ENCODE measurements at places on chromosomes 3 and 15. TPM values are rescaled to one million over a fixed set of nuclear protein-coding genes. Genes with fewer than 3 reads are reported as not detected.
A peak's percentile ranks its signal among the peaks of the same experiment; 100 is the strongest.

- H3K4me1 ChIP-seq: no peaks in the 10 kb centered on the region
- H3K4me3 ChIP-seq: no peak overlapping the region
- no peak overlapping the region for H3K27ac ChIP-seq
- no peaks in the 10 kb centered on the region for H3K36me3 ChIP-seq
Measured at GRCh38 chr15:35605764-35606449, 59.9 kb upstream of the DPH6 start.

DNA sequence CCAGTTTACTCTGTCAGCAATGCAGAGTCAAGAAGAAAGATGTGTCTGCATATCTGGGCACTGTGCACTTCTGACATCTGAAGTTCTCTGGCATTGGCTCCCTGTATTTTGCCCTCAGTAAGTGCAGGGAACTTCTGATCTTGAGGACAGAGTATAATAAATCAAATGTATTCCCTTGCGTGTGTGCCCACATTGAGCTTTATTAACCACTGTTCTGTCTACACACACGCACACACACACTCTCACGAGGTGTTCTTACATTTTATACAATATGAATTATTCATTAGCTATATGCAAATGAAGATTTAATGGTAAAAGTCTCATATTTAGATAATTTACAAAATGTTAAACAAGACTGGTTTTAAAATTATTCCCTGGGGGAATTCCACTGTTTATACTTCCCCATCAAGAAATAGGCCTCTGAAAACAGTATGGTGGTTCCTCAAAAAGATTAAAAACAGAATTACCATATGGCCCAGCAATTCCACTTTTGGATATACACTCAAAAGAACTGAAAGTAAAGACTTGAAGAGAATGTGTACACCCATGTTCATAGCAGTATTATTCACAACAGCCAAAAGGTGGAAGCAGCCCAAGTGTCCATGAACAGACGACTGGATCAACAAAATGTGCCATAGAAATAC, 24.6 kb upstream of the ANPEP start:
- no peaks in the 10 kb centered on the region for H3K4me1 ChIP-seq
- H3K27ac ChIP-seq: no peak overlapping the region
- peaks cover 16% of the 10 kb centered on the region for H3K36me3 ChIP-seq

- H3K4me1 ChIP-seq: no peaks in the 10 kb centered on the region
- no peak for DNase-seq
- no peak overlapping the region for H3K4me3 ChIP-seq
- no peak overlapping the region for H3K27ac ChIP-seq
- H3K36me3 ChIP-seq: no peaks in the 10 kb centered on the region
Measured at GRCh38 chr3:187227658-187228258, 30.5 kb downstream of the RTP1 start.

Gene OXTR
- total RNA-seq: 1.2 TPM

- peaks cover 2% of the 10 kb centered on the region for H3K36me3 ChIP-seq
- peak overlapping the region; percentile 42 for H3K4me3 ChIP-seq
- H3K27ac ChIP-seq: peak overlapping the region; percentile 85
- DNase-seq: no peak
- H3K27me3 ChIP-seq: no peaks in the 10 kb centered on the region
Measured at GRCh38 chr3:107810171-107811071, 280.4 kb downstream of the CD47 start.

DNA sequence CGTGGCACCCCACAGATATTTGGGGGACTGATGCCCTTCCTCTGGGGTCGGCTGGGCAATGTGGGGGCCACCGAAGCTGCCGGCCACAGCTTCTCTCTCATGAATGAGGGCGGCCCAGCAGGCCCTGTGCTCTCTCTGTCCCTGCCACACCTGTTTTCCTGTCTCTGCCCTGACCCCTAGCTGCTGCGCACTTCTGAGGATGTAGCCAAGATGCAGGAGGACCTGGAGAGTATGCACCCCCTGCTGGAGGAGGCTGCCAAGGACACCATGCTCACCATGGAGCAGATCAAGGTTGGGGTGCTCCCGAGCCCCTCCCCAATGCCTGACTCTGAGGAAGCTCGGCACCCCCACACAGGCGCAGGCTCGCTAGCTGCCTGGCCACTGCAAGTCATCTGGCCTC, 59.7 kb downstream of the SEMA3G start:
- no peak for DNase-seq
- H3K27ac ChIP-seq: no peak overlapping the region
- no peaks in the 10 kb centered on the region for H3K4me1 ChIP-seq
- no peaks in the 10 kb centered on the region for H3K27me3 ChIP-seq
- H3K36me3 ChIP-seq: peaks cover 14% of the 10 kb centered on the region
- no peak overlapping the region for H3K4me3 ChIP-seq

Gene AGBL1
- total RNA-seq: not detected

Gene SLC2A2
- total RNA-seq: 12.6 TPM

DNA sequence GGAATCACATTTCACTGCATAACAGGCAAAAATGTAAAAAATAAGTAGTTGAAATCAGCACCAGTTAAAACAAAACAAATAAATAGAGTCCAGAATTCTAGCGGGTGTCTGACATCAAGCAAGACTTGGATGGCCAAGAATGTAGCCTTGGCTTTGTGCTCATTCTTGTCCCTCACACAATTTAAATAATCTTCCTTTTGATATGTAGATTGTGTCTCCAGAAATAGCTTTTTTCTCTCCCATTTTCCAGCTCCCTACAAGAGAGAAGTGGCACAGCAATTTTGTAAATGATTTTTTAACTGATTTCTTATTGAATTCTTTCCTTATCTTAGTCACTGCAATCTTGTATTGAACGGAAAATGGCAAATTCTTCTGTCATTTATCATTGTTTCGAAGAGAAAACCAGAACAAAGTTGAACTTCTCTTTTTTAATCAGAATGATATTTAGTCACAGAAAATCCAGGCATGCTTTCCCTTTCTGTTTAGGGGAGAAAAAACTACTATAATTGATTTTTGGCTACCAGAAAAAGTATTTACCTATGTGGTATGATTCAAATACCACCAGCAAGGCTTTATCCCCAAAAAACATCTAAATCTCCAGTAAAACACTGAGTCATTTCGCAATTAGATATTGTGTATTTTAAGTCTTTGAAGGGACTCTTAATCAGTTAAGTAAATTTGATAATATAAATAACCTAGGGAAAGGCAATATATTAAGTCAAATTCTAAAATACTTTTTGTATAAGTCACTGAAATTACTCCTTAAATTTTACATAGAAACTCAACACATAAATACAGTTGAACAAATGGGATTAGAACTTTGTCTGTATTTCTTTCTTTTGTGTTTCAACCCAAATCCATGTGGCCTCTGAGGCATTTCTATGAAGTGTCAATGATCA, 481.7 kb downstream of the GBE1 start:
- DNase-seq: no peak
- H3K4me3 ChIP-seq: no peak overlapping the region
- no peak overlapping the region for H3K27ac ChIP-seq
- H3K4me1 ChIP-seq: no peaks in the 10 kb centered on the region

GRCh38 chr3:110576960-110577359, 494.7 kb upstream of the NECTIN3 start:
- DNase-seq: no peak
- no peaks in the 10 kb centered on the region for H3K27me3 ChIP-seq
- no peak overlapping the region for H3K4me3 ChIP-seq
- H3K36me3 ChIP-seq: no peaks in the 10 kb centered on the region
- no peak overlapping the region for H3K27ac ChIP-seq
- no peaks in the 10 kb centered on the region for H3K4me1 ChIP-seq

- H3K4me3 ChIP-seq: peak overlapping the region; percentile 97
- H3K27me3 ChIP-seq: no peaks in the 10 kb centered on the region
- DNase-seq: peak; percentile 84
- H3K4me1 ChIP-seq: peaks cover 15% of the 10 kb centered on the region
Measured at GRCh38 chr3:57596495-57597126, 533 bp downstream of the ARF4 start.

- H3K4me1 ChIP-seq: no peaks in the 10 kb centered on the region
- H3K4me3 ChIP-seq: no peak overlapping the region
- no peak for DNase-seq
- no peaks in the 10 kb centered on the region for H3K27me3 ChIP-seq
- H3K36me3 ChIP-seq: no peaks in the 10 kb centered on the region
Measured at GRCh38 chr15:86906376-86906775, 826.7 kb downstream of the AGBL1 start.

DNA sequence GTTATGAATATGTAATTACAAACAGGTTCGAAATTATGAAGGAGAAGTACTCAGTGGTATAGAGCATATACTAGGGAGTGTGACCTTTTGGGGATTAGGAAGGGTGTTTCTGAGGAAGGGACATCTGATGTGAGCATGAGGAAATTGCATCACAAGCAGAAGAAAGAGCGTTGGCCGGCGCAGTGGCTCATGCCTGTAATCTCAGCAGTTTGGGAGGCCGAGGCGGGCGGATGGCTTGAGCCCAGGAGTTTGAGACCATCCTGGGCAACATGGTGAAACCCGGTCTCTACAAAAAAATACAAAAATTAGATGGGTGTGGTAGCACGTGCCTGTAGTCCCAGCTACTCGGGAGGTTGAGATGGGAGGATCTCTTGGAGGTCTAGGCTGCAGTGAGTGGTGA, 6.9 kb downstream of the CMTM7 start:
- H3K27me3 ChIP-seq: no peaks in the 10 kb centered on the region
- no peak overlapping the region for H3K27ac ChIP-seq
- DNase-seq: no peak
- H3K4me3 ChIP-seq: no peak overlapping the region

DNA sequence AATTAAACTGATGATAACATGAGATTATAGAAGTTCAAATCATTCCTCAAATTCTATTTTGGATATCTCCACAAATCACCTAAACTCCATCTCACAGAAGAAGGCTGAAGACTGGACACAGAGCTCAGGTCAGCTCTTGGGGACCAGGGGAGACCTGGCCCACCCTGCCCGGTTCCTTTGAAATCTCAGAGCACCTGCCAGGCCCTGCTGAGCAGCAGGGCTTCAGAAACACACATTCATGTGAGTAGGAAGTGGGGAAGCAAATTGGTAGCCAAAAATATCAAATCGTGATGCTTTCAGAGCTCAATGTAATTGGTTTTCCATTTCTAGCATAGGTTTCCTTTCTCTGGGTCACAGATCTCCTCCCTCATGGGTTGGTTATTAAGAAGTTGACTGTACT, 76.2 kb downstream of the OCA2 start:
- no peaks in the 10 kb centered on the region for H3K4me1 ChIP-seq
- DNase-seq: no peak
- H3K36me3 ChIP-seq: no peaks in the 10 kb centered on the region
- no peak overlapping the region for H3K27ac ChIP-seq

DNA sequence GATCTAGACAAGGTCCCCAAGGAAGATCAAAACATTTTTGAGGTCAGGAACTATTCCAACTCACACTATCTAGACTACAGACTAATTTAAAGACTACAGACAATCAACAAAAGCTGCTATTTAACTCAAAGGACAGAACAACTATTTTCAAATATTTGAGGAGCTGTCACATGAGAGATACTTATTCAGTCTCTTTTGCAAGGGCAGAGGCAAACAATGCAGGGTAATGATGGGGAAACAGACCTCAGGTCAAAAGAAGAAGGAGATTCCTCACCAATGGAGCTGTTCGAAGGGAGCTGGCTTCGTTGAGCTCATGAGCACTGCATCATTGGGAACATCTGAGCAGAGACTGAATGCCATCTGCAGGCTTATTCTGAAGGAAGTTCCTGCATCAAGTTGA, 231.9 kb downstream of the DTWD1 start:
- no peak overlapping the region for H3K4me3 ChIP-seq
- H3K36me3 ChIP-seq: no peaks in the 10 kb centered on the region
- no peaks in the 10 kb centered on the region for H3K27me3 ChIP-seq

Gene FAM98B
- total RNA-seq: 17.2 TPM

Gene LRTM1
- not detected for total RNA-seq

Gene REC114
- not detected for total RNA-seq

Gene CNTN3
- total RNA-seq: 3.8 TPM

Gene NRROS
- 11.6 TPM for total RNA-seq

GRCh38 chr15:75782926-75783325, 60.3 kb upstream of the UBE2Q2 start:
- no peak for DNase-seq
- no peak overlapping the region for H3K27ac ChIP-seq
- H3K4me3 ChIP-seq: no peak overlapping the region
- H3K36me3 ChIP-seq: no peaks in the 10 kb centered on the region
- H3K4me1 ChIP-seq: no peaks in the 10 kb centered on the region
- no peaks in the 10 kb centered on the region for H3K27me3 ChIP-seq

DNA sequence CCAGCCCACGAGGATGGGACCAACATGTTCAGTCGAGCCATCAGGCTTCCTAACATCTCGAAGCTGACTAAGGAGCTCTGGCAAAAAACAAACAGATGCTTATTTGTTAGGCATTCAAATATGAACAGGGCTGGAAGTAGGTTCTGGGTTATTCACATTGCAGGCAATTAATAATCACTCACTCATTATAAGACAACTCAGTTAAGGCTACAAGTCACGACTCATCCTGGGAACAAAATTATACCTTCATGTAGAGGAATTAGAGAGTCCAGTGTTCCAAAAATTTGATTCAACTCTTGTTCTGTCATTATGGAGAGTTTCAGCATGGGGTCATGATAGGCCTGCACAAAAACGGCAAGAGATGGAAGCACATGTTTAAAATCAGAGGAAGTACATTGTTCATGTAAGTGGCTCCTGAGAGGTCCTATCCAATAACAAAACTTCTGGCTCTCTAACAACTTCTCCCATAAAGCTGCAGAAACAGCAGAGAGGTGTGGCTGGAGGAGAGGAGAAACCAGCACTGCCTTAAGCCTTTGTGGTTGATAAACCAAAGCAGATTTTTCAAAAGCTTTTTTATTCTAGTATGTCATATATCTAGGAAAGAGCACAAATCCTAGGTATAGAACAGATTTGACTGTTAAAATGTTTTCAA, 50.6 kb downstream of the ARHGEF3 start:
- no peak overlapping the region for H3K4me3 ChIP-seq
- no peak overlapping the region for H3K27ac ChIP-seq

- peaks cover 11% of the 10 kb centered on the region for H3K36me3 ChIP-seq
- H3K4me3 ChIP-seq: no peak overlapping the region
- peak overlapping the region; percentile 66 for H3K27ac ChIP-seq
- no peaks in the 10 kb centered on the region for H3K4me1 ChIP-seq
- no peak for DNase-seq
Measured at GRCh38 chr15:42404461-42405235, 45.3 kb downstream of the CAPN3 start.

Gene KBTBD12
- total RNA-seq: 1.4 TPM

DNA sequence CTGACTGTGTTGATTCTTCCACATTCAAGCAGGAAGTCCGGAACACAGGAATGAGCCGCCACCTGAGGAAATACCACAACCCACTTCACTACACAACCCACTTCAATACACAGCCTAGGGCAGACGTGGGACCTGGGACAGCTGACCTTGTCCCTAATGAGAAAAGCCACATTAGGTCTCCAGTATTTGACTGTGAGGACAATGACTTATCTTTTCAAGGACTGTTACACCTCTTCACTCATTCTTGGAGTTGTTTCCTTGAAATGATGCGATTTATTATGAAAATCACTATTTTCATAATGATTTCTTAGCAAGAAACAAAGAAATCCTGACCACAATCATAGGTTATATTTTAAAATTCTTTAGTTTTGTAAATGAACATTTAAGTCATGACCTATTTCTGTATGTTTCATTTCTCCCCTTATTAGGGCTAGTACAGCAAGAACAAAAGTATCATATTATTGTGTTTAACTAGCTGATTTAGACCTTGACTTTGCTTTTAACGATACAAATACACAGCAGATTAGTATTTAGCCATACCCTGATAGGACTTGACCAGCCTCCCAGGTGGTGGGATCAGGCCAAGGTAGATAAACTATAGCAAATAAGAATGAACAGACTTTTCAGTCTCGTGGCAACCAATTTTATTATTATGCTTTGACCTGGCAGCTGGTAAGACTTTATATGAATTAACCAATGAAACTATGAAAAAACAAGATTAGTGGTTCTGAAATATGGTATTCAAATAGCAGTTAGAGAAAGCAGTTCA, 6.0 kb downstream of the RAB27A start:
- peaks cover 2% of the 10 kb centered on the region for H3K36me3 ChIP-seq
- H3K4me1 ChIP-seq: no peaks in the 10 kb centered on the region
- no peak for DNase-seq
- H3K4me3 ChIP-seq: no peak overlapping the region

Data from kidney (tissue), 22 donors.